ENCODE measurements at places on chromosomes 3 and 15.

DNA sequence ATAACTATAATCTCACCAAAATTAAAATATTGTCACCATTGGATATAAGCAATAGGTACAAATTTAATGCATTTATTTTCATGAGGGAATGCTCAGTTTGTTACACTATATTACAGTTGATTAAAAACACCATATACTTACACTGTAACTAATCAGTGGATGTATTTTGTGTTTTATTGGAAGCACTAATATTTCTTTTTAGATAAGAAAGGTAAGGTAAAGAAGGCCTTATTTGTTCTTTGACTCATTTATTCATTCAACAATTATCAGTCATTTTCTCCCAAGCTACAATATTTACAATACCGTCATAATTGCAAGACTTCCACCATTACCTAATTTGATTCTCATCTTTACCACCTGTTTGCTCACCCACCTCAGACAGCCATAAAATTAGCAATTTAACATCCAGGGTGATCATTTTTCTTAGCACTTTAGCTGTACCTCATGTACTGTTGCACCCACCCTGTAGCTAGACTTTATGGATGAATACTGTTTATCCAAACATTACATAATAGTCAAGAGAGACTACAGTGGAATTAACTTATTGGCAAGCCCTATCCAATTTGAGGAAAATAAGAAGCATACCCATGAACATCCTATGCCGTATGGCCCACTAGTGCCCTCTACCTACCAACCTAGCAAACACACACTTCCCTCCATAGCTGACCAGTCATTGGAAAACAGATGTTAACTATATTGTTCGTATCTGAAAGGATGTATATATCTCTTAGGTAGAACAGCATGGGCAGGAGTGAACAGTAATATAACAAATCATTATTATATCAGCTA, 229.6 kb downstream of the BBX start:
- peak; percentile 32 for DNase-seq

DNA sequence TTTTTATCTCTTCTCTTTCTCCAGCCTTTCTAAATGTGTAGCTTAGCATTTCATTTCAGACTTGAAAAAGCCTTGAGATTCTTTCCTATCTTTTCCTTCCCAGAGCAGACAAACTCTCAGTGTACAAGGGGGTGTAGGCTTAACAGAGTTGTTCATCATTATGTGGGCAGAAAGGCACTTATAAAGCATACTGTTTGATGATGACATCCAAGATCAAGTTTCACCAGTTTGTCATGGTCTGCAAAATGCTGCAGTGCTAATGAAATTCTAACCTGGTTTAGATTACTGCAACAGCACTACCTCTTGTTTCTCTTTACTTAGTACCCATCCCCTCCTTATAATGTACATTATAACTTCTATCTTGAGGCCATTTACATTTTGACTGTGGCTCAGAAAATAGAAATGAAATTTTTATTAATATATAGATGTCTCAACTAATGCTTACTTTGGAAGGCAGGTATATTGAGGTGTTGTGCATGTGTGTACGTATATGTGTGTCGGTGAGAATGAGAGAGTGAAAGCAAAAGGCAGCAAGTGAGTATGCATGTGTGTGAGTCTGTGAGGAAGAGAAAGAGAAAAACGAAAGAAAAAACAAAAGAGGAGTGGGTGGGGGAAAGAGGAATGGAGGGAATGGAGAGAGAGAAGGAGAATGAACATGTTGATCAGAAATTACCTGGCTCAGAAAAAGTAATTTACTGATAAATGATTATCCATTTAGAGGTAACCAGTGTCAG, 1043.6 kb downstream of the TUSC7 start:
- DNase-seq, result peak; percentile 51

- DNase-seq, result no peak
These were observed 96.4 kb downstream of the MYH15 start for GRCh38 chr3:108414007-108414406.

GRCh38 chr15:90789462-90789861, 72.3 kb downstream of the BLM start:
- DNase-seq, result no peak

- DNase-seq, result no peak
These were observed 36.7 kb downstream of the RASGRF1 start for GRCh38 chr15:79053894-79054293.

GRCh38 chr3:5767304-5767703, 579.8 kb downstream of the EDEM1 start:
- DNase-seq, result no peak

DNA sequence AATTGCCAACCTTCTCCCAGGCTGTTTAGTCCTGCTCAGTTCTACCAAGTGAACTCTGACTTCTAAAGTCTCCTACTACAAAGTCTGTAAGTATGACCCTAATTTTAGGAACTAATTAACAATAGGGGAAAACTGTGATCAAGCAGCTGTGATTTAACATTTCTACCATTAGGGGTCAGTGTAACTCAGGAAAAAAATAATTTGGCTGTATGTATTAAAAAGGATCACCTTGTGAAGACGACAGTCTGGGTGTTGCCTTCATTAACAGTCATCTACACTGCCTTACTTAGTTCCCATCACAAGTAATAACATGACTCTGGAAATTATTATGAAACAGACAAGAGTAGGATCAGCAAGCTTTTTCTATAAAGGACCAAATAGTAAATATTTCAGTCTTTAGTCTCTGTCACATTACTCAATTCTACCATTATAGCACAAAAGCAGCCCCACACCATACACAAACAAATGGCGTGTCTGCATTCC, 4.2 kb upstream of the NPHP3 start:
- peak; percentile 22 for DNase-seq

- DNase-seq, result no peak
These were observed 46.7 kb upstream of the ABHD2 start for GRCh38 chr15:89041507-89041906.

- no peak for DNase-seq
These were observed 248.5 kb downstream of the TIGIT start for GRCh38 chr3:114542359-114542758.

DNA sequence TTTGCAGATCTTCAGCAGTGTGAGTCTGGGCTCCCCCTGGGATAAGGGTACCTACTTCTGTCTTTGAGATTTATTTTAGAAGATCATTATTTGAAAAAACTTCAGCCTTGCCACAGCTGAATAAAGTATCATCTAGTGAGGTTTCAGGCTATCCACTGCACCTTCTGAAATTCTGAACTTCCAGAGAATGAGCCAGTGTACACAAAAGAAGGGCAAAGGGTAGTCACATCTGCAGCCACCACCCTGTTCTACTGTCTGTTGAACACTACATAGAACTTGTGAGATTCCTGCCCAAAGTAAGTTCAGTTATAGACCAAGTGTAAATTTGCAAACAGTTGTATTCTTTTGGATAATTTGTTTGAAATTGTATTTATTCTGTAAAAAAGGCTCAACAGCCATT, 38.0 kb upstream of the PTPN23 start:
- DNase-seq, result no peak

GRCh38 chr3:159077860-159078259, 276.0 kb downstream of the MFSD1 start:
- DNase-seq, result no peak

DNA sequence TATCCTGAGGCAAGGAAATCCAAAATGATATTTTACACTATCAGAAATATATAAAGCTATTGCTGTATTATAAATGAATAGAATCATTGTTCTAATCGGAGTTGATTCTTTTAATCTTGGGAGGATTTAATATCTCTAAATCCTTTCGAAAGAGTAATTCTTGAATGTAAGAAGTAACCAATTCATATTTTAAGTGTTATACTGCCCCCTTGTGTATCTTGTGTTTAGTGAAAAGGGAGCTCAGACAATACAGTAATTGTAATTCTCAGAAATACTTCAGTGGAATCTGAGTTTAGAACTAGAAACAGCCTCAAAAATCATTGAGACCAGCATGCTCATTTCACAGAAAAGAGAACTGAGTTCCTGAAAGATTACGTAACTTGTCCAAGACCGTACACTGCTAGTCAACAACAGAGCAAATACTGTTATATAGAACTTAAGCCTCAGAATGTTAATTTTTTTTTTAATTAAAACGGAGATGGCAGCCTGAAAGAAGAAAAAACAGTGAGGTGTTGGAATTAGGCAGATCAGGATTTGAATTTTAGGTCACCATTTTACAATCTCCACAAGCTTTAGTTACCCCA, 42.9 kb downstream of the PLCH1 start:
- DNase-seq, result peak; percentile 6

GRCh38 chr3:189394599-189395121, 222.9 kb downstream of the TPRG1 start:
- no peak for DNase-seq

DNA sequence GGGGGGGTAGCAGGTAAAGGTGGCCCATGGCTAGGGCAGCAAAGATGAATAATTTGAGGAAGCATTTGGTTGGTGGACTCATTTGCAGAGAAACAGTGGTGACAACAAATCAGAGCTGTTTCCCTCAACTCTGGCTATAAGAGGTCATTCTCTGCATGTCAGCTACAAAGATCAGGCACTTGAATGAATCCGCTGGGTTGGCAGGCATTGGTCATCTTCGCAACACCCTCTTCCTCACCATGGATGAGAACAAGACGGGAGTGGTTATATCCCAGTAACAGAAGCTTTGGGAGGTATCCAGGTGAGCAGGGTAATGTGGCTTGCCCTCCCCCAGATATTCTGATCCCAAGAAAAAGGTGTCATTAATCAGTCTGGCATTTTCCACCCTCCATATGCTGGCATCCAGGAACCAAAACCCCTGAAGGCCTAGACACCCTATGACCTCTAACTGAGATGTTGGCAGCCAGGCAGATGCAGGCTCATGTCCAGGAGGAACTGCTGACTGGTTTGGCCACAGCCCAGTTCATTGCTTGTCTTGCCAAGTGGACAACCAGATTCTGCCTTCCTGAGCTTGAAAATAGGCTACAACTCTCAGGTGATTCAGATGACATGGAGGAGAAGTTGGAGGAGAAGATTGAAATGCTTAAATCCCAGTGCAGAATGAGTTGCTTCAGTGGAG, 108.9 kb upstream of the TRIM42 start:
- DNase-seq, result no peak

GRCh38 chr15:69703532-69704187, 251.0 kb downstream of the RPLP1 start:
- DNase-seq, result no peak

GRCh38 chr3:193342551-193342950, 36.0 kb downstream of the ATP13A5 start:
- DNase-seq, result no peak

- no peak for DNase-seq
These were observed 83.3 kb upstream of the KCNH8 start for GRCh38 chr3:19065027-19065426.

DNA sequence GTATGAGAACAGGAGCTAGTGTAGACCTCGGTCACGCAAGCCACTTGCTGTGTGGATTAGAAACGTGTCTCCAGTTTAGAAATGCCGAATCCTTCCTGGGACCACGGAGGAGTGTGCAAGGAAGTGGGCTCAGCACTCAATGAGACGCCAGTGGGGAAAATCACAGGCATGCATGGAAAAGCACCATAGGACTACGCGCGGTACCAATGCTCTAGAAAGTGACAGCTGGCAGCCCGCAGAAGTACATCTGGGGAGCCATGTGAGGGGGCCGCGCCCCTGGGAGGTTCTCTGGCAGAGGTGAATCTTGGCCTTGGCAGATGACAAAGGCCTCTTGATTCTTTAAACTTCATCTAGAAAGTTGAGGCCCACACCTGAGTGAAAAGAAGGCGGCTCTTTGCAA, 99.3 kb downstream of the LRRK1 start:
- no peak for DNase-seq

DNA sequence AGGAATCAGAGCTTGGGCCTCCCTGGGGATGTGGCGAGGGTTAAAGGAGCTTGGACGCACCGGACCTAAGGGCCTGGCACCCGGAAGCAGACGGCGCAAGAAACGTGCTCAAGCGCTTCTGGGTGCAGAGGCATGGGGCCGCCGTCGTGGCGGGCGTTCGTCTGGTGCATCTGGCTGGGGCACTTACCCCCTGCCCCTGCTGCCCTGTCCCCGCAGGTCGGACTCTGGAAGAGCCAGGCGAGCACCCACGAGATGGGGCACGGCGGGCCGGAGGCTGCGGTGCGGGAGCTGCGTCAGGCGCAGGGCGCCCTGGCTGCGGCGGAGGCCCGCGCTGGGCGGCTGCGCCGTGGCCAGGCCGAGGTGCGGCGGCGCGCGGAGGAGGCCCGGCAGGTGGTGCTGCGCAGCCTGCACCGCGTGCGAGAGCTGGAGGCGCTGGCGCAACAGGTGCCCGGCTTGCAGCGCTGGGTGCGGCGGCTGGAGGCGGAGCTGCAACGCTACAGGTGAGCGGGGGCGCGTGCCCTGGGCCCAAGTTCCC, 2.5 kb downstream of the EFCC1 start:
- DNase-seq, result no peak

GRCh38 chr3:71581457-71582035, 2.0 kb downstream of the FOXP1 start:
- no peak for DNase-seq

- DNase-seq, result no peak
These were observed 560.5 kb downstream of the NR2F2 start for GRCh38 chr15:96891046-96891445.

DNA sequence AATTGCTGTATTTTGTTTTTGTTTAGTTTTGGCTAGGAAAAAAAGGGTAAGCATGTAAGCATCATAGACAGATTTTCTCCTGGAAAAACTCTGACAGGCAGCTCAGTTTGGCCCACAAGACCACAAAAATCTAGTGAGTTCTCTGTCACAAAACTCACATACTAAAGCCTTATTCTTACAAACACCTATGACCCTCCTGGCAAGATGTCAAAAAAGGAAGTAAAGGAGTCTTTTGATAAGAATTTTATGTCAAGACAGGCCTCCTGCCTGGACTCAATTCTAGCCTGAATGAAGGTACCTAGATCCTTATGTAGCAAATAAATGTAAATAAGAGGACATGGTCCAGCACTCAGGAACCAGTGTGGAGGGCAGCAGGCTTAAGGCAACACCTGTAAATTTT, 668.3 kb upstream of the ZNF385D start:
- no peak for DNase-seq

DNA sequence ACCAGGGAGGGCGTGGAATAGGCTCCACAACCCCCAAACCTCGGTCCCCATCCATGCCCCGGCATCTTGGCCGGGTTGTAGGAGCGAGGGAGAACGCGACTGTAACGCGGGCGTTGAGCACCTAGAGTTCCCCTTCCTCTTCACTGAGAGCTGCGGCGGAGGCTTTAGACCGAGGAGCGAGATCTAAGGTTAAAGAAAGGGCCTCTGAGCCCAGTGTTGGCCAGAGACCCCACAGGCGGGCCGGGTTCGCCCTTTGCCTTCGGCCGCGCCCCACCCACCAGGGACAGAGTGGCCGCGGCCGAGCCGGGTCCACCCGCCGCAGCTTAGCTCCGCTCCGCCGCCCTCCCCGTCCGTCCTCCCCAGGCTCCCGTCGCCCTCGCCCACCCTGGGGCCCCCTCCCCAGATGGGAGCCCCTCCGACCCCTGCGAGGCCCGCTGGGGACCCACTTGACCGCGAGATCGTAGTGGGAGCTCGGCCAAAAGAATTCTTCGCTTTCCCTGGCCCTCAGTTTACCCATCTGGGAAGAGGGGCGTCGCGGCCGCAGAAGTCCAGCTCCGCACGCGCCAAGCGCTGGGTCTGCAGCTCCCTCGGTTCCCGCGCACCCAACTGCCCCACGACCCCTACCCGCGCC, 425 bp downstream of the ANPEP start:
- DNase-seq, result no peak

- no peak for DNase-seq
These were observed 21.0 kb downstream of the CHST2 start for GRCh38 chr3:143140550-143140949.

GRCh38 chr3:186985661-186986364, 55.5 kb downstream of the ST6GAL1 start:
- peak; percentile 44 for DNase-seq
